ENCODE measurements at places on chromosomes 5 and 9. TPM values are rescaled to one million over a fixed set of nuclear protein-coding genes. Genes with fewer than 3 reads are reported as not detected.

Gene IL3
- not detected for total RNA-seq

DNA sequence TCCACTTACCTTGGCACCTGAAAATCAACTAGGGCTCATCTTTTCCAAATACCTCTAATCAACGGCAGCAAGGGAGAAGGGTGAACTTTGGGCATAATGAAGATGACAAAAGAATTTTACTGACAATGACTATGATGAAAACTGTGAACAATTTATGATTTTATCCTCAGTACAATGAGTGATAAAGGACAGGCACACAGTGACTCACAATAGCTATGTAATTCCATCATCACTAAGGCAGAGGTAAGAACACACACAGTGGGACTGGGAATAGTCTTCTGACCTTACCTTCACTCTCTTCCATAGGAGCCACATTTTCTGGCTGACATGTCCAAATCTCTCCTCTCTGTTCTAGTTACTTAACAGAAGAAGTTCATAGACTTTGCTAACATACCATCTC is 26.1 kb upstream of the KCNV2 start:
- DNase-seq = no peak
- peaks cover 2% of the 10 kb centered on the region for H3K36me3 ChIP-seq
- H3K4me1 ChIP-seq = no peaks in the 10 kb centered on the region
- H3K27ac ChIP-seq = no peak overlapping the region
- H3K27me3 ChIP-seq = no peaks in the 10 kb centered on the region
- no peak overlapping the region for H3K4me3 ChIP-seq

DNA sequence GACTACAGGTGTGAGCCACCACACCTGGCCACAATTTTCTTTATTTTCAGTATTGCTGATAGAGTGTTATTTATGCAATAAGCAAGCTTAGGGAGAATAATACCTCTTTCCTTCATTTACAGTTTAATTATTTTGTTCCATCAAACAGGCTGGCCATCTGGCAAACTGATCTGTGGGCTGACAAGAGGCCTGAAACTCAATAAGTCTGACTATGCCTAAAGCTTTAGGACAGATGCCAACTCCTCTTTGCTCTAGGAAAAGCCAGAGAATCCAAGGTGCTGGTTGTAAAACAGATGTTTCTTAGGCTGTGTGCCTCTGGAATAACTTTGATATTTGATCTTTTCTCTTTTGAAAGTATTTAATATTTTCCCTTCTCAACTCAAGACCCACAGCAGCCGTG is 98.4 kb downstream of the TARS1 start:
- H3K4me1 ChIP-seq = no peaks in the 10 kb centered on the region
- H3K36me3 ChIP-seq = peaks cover 31% of the 10 kb centered on the region
- no peak overlapping the region for H3K4me3 ChIP-seq

DNA sequence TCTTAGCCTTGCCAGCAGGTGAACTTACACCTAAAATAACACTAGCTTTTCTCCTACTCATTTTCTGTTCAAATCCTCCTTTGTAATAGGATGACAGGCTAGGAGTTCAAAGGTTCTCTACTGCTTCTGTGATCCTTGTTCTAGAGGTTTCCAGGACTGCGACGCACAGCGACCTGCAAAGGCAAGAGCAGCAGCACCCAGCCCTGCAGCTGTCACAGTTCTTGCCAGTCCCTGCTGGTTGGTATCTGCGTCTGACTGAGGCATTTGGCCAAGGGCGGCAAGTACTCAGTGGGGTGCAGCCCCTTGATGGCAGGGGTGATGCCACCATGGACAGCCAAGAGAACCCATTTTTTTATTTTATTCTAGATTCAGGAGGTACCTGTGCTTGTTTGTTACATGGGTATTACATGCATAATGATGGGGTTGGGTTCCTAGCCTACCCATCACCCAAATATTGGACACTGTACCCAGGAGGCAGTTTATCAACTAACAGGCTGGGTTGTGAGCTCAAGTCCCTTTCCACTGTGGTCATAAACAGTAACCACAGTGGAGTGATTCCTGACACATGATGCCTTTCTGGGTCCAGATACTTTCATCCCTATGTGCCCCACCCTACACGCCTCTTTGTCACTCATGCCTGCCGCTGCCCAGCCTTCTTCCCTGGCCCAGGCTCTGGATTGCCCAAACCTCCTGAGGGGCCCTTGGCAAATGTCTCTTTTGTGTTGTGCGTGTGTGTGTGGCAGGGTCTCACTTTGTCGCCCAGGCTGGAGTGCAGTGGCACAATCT is 111.0 kb downstream of the GAPVD1 start:
- no peak overlapping the region for H3K27ac ChIP-seq
- no peak overlapping the region for H3K4me3 ChIP-seq
- no peak for DNase-seq
- peaks cover 12% of the 10 kb centered on the region for H3K27me3 ChIP-seq
- H3K4me1 ChIP-seq = peaks cover 13% of the 10 kb centered on the region
- H3K36me3 ChIP-seq = no peaks in the 10 kb centered on the region

Gene ANKRD31
- total RNA-seq = 0.39 TPM

- no peak overlapping the region for H3K27ac ChIP-seq
- no peak overlapping the region for H3K4me3 ChIP-seq
- no peak for DNase-seq
- H3K4me1 ChIP-seq = peaks cover 50% of the 10 kb centered on the region
These were observed 26.1 kb upstream of the AKNA start for GRCh38 chr9:114413861-114414301.

GRCh38 chr5:141650851-141651727 is at the start of gene FCHSD1:
FCHSD1 (minus strand) TSS chr5:141651418; CDS start chr5:141651368, 50 bp downstream.
- peaks cover 10% of the 10 kb centered on the region for H3K4me1 ChIP-seq
- peaks cover 5% of the 10 kb centered on the region for H3K36me3 ChIP-seq
- peak; percentile 84 for DNase-seq

GRCh38 chr5:78518365-78519197 is 130.0 kb downstream of the LHFPL2 start:
- H3K4me3 ChIP-seq = no peak overlapping the region
- H3K4me1 ChIP-seq = peaks cover 22% of the 10 kb centered on the region
- DNase-seq = no peak
- H3K27me3 ChIP-seq = no peaks in the 10 kb centered on the region
- H3K27ac ChIP-seq = peak overlapping the region; percentile 79
- peaks cover 3% of the 10 kb centered on the region for H3K36me3 ChIP-seq

DNA sequence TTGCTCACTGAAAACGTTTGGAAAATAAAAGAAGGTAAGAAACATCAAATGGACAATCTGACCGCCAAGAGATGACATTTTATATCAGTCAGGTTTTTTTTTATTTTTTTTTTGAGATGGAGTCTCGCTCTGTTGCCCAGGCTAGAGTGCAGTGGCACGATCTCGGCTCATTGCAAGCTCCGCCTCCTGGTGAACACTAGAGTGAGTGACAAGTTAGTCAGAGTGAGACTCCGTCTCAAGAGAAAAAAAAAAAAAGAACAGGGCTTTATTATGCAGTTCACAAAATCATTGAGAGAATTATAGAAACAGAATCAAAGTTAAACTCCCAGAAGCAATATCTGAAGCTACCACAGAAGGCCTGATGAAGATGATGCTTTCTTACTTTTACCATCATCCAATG is 70.1 kb downstream of the DTWD2 start:
- no peaks in the 10 kb centered on the region for H3K36me3 ChIP-seq
- DNase-seq = no peak
- H3K4me1 ChIP-seq = no peaks in the 10 kb centered on the region

DNA sequence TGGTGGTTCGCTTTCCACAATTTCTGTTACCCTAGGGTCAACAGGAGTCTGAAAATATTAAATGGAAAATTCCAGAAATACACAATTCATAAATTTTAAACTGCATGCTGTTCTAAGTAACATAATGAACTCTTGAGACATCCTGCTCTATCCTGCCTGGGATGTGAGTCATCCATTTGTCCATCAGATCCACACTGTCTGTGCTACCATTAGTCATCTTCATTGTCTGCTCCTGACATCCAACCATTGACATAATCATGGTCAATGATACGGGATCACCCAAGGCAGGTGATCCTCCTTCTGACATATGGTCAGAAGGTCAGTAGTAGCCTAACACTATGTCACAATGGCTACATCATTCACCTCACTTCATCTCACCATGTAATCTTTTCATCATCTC is 276.7 kb upstream of the KIF2A start:
- no peak for DNase-seq
- peak overlapping the region; percentile 3 for H3K27ac ChIP-seq
- no peak overlapping the region for H3K4me3 ChIP-seq
- H3K4me1 ChIP-seq = no peaks in the 10 kb centered on the region
- H3K27me3 ChIP-seq = peaks cover 12% of the 10 kb centered on the region
